Glomerular endothelial cell (primary cell): ENCODE measurements at places on chromosomes 1 and 21. TPM values are rescaled to one million over a fixed set of nuclear protein-coding genes. Genes with fewer than 3 reads are reported as not detected.

- DNase-seq = no peak
Observed at GRCh38 chr1:190578017-190578416, 100.4 kb upstream of the BRINP3 start.

- DNase-seq = no peak
Observed at GRCh38 chr1:54866801-54867716, 19.9 kb downstream of the DHCR24 start.

- DNase-seq = no peak
Observed at GRCh38 chr1:150577557-150578271, 1.7 kb downstream of the MCL1 start.

DNA sequence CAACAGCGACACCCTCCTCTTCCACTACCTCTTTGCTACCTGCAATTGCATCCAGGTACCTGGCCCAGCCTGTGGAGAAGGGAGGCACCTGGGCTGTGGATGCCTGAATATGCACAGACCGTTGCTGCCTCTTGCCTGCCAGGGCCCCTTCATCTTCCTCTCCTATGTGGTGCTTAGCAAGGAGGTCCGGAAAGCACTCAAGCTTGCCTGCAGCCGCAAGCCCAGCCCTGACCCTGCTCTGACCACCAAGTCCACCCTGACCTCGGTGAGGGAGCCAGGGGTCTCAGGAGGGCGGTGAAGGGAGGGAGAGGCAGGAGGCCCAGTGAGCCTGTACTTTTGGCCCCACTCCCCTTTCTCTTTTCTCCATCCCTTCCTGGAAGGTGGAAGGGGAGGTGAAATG lies 11.5 kb downstream of the PSRC1 start:
- DNase-seq = no peak

GRCh38 chr1:115469703-115470476 lies 131.8 kb upstream of the NGF start:
- no peak for DNase-seq

- DNase-seq = no peak
Observed at GRCh38 chr1:197970771-197971170, 53.6 kb downstream of the LHX9 start.

DNA sequence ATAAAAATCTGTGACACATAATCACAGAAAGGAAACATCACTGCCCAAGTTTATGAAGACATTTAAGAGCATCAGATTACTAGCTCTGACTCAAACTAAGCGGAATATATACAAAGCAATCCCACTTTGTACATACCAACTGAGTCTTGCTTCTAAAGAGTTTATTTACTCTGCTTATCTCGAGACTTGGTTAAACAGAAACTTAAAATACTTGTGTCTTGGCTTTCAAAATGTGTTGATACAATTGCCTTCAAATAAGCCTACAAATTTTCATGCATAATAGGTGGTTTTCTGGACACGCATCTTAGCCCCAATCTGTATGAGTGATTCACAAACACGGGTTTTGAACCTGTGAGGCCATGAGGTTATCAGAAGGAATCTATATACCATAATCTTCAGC lies 21.0 kb downstream of the CD160 start:
- DNase-seq = no peak

DNA sequence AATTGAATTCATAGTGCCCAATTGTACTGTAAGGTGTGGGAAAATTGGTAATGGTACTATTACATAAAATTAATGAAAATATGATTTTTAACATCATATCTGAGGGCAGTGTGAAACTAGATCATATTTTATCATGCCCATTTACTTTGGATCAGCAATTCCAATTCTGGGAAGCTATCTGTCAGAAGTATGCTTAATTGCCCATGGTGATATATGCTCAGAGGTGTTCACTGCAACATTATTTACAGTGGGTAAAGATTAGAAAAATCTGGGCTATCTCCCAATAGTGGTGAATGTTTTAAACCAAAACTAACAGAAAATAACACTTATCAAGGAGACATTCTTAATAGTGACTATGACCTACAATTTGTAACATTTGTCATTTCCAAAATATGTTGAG lies 1260.0 kb downstream of the BRINP3 start:
- no peak for DNase-seq

DNA sequence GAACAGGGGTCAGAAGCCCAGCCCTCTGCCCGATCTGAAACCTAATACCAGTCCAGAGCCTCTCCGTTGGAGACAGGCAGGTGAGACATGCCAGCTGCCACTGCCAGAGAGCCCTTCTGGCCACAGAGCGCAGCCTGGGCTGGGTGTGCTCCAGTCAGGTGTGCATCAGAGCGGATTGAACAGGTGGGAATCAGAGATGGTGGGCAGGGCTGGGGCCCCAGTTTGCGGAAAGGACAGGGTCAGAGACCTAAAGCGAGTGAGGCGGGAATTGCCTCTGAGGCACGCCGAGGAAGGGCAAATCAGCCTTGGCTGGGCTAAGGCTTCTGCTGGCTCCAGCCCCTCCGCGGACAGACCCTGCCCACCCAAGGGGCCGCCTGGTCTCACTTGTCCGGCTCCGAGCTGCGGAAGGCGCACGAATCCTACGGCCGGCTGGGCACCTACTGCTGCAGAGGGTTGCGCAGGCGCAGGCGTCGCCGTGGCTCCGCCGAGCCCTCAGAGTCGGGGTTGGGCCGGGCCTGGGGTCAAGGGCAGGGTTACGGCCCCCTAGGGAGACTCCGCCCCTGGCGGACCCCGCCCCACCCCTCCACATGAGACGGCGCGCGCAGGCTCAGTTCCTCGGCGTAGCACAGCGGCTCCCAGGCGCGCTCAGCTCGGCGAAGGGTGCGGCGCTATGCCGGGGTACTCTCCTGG lies 10.3 kb downstream of the CPLANE2 start:
- DNase-seq = no peak

DNA sequence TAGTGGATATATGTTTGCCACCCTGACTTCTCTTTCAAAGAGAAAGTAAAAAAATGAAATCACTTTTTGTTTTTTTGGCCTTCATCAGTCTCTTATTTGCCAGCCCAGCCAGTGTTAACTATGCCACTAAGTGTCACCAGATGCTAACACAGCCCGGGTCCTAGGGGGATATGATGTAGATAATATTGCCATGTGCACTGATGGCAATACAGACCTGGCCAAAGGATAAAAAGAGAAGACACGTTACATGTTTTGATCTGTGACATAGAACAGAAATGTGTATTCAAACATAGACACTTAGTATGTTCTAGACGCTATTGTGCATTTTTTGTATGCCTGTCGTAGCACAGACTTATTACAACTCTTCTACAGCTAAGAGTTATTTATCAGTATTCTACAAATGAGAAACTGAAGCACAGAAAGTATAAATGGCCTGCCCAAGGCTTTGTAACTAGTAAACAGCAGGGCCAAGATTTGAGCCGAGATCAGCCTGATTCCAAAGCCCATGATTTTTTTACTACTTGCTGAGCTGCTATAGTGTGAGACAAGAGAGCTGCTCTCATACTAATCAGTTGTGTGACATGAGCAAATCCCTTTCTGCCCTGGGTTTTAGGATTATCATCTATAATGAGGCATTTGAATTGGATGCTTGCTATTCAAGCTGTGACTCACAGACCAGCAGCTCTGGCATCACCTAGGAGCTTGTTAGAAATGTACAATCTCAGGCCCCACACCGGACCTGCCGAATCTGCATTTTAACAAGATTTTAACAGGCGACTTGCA lies 6.3 kb downstream of the LRRC53 start:
- no peak for DNase-seq

DNA sequence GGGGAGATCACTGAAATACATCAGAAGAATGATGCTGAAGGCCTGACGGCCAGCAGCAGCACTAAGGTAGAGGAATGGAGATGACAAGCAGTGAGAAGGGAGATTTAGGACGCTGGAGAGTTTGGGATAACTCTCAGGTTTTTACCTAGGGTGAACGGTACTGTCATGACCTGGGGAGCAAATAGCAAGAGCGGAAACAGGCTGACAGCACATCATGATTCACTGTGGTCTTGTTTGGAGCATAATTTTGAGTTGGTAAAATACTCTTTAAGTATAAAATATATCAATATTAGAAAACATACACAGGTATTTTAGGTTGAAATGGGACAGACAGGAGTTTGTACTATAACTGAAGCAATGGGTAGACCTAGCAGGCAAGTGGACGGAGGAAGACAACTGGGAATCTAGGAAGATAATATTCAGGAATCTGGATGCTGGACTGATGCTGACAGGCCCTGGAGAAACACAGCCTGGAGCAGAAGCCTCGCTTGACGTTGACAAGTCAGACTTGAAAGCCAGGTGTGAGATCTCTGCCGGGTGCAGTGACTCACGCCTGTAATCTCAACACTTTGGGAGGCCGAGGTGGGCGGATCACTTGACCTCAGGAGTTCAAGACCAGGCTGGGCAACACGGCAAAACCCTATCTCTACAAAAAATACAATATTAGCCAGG lies 33.3 kb downstream of the ALG14 start:
- DNase-seq = no peak

- no peak for DNase-seq
Observed at GRCh38 chr1:37037690-37038089, 3.4 kb upstream of the GRIK3 start.

GRCh38 chr1:169107603-169108208 lies 1.2 kb downstream of the ATP1B1 start:
- DNase-seq = no peak

- no peak for DNase-seq
Observed at GRCh38 chr1:198559362-198559761, 18.9 kb upstream of the ATP6V1G3 start.

GRCh38 chr1:12426030-12426429 lies 192.0 kb downstream of the DHRS3 start:
- no peak for DNase-seq

- no peak for DNase-seq
Observed at GRCh38 chr21:28962465-28962864, 30.2 kb downstream of the LTN1 start.

GRCh38 chr21:41133874-41134522 lies 34.0 kb upstream of the BACE2 start:
- no peak for DNase-seq

- DNase-seq = no peak
Observed at GRCh38 chr1:16392740-16393569, 25.9 kb downstream of the SZRD1 start.

DNA sequence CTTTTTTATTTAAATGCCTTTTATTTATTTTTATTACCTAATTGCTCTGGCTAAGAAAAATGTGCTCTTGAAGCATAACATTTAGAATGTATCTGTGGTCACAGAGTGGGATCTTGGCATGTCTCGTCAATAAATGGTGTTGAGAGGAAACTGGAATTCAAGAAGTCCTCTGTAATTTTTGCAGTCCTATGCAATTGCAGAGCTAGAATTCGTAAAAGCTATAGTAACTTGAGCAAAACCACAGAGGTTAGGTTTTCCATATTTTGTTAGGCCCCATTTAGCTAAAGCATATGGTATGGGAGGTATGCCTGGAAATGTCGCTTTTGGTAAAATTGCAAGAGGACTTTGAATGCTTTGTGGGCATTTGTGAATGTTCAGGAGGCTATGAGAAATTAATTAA lies 466.7 kb upstream of the NFIA start:
- DNase-seq = no peak

DNA sequence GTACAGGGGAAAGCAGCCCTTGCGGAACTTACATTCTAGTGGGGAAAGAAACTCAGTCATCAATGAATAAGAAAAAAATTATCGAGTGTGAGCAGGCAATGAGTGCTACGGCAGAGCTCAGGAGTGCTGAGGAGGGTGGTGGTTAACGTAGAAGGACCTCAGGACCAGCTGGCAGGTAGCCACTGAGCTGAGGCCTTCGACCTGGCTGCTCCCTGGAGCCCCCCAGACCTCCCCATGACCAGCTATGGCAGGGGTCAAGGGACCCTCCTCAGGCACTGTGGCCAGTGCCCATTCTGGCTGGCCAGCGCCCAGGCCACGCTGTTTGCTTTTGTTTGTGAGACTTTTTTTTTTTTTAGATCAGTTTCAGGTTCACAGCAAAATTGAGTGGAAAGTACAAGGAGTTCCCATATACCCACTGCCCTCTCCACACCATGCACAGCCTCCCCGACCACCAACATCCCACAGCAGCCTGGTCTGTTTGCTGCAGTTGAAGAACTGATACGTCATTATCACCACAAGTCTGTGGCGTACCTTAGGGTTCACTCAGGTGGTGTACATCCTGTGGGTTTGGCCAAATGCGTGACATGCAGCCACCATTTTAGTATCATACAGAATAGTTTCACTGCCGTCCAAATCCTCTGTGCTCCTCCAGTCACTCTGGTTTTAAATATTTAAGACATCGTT lies 11.8 kb upstream of the TTC22 start:
- no peak for DNase-seq

- DNase-seq = no peak
Observed at GRCh38 chr1:31653717-31654473, 9.2 kb upstream of the PEF1 start.

NTNG1 gene
- 25.8 and 42.3 TPM in 2 replicates for total RNA-seq

LHX8 gene
- total RNA-seq = not detected in 2 replicates

PRRX1 gene
- 0.19 and 0.93 TPM in 2 replicates for total RNA-seq

IFI44L gene
- 2.8 and 41.5 TPM in 2 replicates for total RNA-seq

LAMC2 gene
- 132 and 173 TPM in 2 replicates for total RNA-seq

C1orf115 gene
- 20.4 and 21.8 TPM in 2 replicates for total RNA-seq

C1orf87 gene
- not detected in 2 replicates for total RNA-seq

FHL3 gene
- 55.4 and 90.1 TPM in 2 replicates for total RNA-seq

HCRTR1 gene
- total RNA-seq = 0.58 and 1.3 TPM in 2 replicates
